ENCODE measurements at places on chromosomes 7 and 10.
A peak's percentile ranks its signal among the peaks of the same experiment; 100 is the strongest.

- no peak for DNase-seq
These were observed 80.6 kb downstream of the GSAP start for GRCh38 chr7:77335581-77335980.

GRCh38 chr10:1126461-1126860 is 70.3 kb downstream of the WDR37 start:
- no peak for DNase-seq

DNA sequence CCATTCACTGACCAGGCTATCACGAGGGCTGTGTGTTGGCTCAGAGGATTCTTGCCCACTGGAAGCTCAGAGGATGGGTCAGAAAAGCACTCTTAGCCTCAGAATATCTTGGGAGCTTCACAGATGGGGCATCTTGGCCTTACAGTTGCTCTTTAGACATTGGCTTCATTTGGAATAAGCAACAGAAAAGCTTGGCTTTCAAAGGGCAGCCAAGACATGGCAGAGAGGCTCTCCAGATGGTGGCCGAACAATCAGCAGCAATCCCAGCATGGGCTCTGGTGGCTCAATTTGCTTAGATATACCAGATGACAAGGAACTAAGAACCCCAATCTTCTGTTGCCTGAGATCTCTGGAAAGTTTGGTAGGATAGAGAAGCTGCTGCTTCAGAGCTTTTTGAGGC is 446.2 kb downstream of the ADRA2A start:
- no peak for DNase-seq

- DNase-seq = no peak
These were observed 418.7 kb downstream of the GATA3 start for GRCh38 chr10:8473205-8473604.

GRCh38 chr7:24478137-24478655 is 95.1 kb upstream of the PALS2 start:
- no peak for DNase-seq

DNA sequence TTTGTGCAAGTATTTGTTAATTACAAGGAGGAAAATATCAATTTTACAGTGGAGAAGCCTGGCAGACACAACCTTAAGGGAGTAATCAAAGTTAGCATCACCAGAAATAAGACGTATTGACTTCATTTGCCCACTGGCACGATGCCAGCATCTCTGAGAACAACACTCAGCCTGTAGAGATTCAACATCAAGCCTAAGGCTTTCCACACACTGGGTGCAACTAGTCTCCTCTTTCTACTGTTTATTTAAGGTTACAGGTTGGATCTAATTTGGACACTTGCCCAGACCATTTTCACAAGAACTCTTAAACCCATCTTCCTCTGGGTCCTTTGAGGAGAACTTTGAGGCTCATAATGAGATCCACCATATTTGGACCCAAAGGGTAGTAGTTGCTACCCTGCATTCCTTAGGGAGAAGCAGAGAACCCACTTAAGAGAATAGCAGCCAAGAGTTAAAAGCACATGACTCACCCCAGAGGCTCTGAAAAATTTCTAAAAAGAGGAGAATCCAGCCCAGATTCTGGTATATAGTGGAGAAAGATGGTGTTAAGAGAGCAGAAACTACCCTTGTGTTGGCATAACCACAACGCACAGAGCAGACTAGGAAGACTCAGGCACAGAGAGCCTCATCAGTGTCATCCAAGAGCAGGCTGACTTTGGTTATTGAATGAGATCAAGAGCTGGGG is 97.3 kb downstream of the CCDC71L start:
- peak; percentile 36 for DNase-seq

All from fibroblast of skin of right quadriceps (primary cell).